GM12891 (cell line): ENCODE measurements at places on chromosomes 5 and 9.

DNA sequence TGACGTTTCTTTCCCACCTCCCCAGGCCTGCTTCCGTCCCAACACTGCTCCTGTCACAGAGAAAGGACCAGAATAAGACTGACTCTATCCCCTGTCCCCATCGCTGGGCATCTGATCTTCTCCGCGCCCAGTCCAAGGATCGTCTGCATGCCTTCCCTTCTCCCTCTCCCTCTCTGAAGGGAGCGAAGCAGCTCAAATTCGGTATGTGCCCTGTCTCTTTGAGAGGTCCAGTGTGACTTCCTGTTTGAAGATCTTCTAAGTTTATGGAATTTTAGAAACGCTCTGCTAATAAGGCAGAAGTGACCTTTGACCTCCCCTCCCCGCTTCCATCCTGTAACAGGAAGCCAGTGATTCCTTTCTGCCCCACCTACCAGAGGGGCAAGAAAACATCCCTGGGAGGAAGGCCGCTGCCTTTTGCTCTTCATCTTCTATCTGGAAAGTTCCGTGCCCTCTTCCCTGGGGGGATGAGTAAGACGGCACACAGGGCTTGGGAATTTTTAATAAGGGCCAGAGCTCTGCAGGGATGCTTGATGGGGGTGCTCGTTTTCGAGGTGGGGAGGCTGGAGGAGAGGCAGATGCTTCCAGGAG lies 40.7 kb upstream of the RNU6ATAC start:
- no peak for DNase-seq

DNA sequence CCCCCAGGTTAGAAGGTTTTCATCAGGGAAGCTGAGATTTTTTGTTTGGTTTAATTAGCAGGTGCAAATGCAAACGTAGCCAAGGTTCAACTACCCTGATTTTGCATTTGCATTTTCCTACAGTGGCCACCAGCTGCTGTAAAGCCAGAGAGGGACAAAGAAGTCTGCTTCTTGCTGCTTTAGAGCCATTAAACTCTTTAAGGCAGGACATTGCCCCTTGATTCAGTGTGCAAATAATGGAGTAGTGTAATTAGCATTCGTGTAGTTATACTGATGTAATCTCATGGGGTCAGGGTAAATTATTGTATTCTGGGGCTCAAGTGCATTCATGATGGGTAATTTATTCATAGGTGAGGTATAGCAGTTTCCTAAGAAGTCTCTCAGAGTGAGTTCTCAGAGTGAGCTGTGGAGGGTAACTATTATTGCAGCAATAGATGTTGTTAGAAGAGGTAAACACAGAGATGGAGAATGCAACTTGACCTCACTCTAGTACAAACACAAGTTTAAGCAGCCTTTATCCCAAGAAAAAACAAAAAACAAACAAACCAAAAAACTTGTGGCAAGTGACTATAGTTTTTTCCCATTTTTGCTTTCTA lies 526.5 kb downstream of the KIF4B start:
- DNase-seq: no peak

DNA sequence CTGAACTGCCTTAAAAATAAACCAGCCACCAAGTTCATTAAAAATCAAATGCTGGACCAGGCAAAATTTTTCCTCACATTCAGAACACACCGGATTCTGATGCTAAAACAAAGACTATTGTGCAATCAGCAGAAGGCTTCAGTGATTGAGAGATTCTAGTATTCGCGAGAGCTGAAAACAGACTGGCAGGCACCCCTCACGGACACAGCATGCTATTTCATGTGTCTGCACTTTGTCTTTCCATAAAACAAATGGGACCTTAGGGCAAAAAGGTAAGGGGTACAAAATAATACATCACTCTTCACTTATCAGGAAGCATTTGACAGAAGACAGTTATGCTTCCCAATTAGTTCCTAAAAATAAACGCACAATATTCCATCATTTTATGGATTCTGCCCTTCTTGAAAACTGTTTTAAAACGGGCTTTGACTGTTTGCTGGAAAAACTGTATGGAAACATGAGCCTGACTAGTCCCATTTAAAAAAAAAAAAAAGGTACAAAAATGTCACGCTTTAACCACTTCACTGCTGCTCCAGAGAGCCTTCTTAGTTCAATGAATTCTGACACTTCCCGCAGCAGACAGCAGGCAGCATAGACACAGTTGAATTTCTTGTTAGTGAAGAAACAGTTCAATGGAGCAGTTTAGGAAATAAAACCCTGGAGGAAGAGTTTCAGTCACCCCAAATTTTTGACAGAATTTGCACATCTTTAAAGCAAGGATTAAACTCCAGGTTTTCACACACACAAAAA lies 99.2 kb downstream of the MED27 start:
- no peak for DNase-seq

- DNase-seq: no peak
Measured at GRCh38 chr9:114538241-114538640, 33.0 kb upstream of the WHRN start.

DNA sequence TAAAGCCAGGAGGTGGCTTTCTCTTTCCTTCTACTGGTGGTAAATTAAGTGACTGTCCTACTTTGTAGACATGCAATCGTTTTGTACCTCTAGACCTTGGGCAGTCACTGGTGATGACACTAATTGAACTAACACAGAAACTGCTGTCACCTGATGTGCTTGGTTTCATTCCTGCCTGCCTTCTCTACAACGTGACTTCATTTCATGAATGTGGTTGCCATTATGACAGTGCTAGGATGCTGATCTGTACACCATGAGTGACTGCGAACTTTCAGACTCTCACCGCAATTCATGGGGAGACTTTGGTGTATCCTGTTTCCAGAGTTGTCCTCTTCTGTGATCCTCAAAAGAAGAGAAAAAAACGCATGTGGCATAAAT lies 47.5 kb downstream of the UBE2QL1 start:
- DNase-seq: no peak

- DNase-seq: no peak
Measured at GRCh38 chr5:98880151-98880550, 48.7 kb downstream of the CHD1 start.
